ENCODE measurements at places on chromosomes 7 and 10. TPM values are rescaled to one million over a fixed set of nuclear protein-coding genes. Genes with fewer than 3 reads are reported as not detected.

ATE1 gene
- total RNA-seq, result 28.1 TPM

LANCL2 gene
- 7.1 TPM for total RNA-seq

MAPK8 gene
- total RNA-seq, result 45.6 TPM

ECHDC3 gene
- total RNA-seq, result not detected

METTL27 gene
- total RNA-seq, result 0.55 TPM

PDE1C gene
- total RNA-seq, result not detected

TET1 gene
- total RNA-seq, result 2.8 TPM

SLC26A3 gene
- not detected for total RNA-seq

ITGA8 gene
- total RNA-seq, result not detected

SNCG gene
- total RNA-seq, result not detected

ASB15 gene
- total RNA-seq, result not detected

IFIT2 gene
- total RNA-seq, result 16.0 TPM

ZNF273 gene
- total RNA-seq, result 13.6 TPM

TMEM236 gene
- total RNA-seq, result 0.12 TPM

RFC2 gene
- total RNA-seq, result 70.5 TPM

RTKN2 gene
- 2.9 TPM for total RNA-seq

PRSS58 gene
- not detected for total RNA-seq

SSC4D gene
- total RNA-seq, result 0.23 TPM
